T-helper 9 cell (primary cell): ENCODE measurements at places on chromosomes 4 and X.

GRCh38 chr4:95250544-95251137, 298.1 kb downstream of the UNC5C start:
- no peak for DNase-seq

- DNase-seq: no peak
These were observed 14.2 kb downstream of the C4orf33 start for GRCh38 chr4:129109965-129110824.

- DNase-seq: no peak
These were observed 48.2 kb upstream of the PASD1 start for GRCh38 chrX:151515237-151515636.

- DNase-seq: no peak
These were observed 538.1 kb downstream of the STIM2 start for GRCh38 chr4:27398631-27399310.

DNA sequence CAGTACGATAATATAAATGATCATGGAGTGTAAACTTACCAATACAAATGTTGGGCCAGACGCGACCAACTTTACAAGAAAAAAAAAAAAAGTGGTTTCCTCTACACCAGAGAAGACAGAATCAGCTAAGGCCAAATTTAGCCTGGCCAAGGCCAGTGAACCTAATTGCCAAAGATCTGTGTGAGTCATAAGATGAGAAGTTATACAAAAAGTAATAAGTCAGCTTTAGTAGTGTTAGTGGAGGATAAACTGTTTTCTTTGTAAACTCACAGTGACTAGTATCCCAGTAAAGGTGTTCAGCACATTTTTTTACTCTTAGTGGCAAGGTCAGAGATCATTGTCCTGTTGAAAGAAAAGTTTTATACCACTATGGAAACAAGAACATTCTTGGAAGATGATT, 531.4 kb upstream of the TECRL start:
- DNase-seq: no peak

- no peak for DNase-seq
These were observed 42.2 kb upstream of the SMIM10 start for GRCh38 chrX:134948333-134949241.

DNA sequence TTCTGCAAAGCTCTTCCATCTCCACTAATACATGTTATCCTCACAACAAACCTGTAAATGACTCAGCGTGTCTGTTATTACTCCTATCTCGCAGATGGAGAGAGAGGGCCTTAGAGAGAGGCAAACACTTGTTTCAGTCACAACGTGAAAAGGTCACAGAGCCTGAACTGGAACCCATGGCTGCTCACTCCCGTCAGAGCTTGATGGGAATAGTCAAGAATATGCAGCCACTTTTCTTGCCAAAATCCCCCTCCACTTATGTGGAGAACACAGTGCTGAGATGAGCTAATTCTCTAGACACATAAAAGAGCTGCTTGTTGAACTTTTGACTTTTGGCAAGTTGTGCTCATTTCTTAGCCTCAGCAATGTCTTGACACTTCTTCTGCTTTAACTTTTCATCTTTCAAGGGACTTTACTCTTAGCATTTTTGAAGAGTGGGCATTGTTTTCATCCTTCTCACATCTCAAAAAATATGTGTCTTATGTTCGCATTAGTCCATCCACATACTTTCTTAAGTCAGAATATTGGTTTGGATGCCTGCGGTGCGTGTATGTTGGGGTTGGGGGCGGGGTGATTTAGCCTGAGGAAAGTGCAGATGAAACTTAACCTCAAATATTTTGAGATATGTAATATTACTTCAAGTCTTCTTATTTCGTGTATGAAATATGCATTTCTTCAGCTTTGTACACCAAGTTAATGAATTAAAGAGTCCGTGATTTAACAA, 69.2 kb downstream of the SYNPO2 start:
- no peak for DNase-seq

- DNase-seq: no peak
These were observed 257.1 kb upstream of the RPS6KA3 start for GRCh38 chrX:20523626-20524312.

DNA sequence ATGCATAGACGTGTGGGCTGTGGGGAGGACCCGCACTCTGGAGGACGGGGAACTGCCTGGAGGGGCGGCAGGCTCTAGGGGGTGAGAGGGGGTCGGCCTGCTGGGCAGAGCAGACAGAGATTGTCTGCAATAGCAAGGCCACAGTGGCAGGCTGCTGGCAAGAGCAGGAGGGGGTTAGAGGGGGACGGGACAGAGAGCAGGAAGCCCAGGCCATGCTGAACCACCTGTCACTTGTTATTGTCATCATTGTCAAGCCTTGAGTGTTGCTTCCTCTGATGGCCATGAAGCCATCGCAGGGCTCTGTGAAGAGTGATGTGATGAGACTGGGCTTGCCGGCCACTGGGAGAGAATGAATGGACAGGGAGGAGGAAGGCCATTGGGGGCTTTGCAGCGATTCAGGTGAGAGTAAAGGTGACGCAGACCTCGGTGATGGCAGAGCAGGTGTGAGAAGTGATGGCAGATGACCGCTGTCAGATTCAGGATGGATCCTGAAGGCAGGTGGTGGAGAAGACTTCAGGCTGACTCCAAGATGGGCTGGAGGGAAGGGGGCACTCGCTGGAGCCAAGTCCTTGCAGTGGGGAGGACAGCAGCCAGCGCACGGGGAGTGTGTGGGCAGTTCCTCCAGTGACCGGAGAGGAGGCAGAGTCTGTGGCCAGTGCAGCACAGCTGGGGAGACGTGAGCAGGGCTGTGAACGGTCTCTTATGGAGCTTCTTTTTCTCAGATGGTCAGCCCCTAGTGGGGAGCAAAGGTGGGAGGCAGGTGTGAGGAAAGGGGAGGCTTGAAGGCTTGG, 43.6 kb downstream of the HTT-AS start:
- DNase-seq: no peak

DNA sequence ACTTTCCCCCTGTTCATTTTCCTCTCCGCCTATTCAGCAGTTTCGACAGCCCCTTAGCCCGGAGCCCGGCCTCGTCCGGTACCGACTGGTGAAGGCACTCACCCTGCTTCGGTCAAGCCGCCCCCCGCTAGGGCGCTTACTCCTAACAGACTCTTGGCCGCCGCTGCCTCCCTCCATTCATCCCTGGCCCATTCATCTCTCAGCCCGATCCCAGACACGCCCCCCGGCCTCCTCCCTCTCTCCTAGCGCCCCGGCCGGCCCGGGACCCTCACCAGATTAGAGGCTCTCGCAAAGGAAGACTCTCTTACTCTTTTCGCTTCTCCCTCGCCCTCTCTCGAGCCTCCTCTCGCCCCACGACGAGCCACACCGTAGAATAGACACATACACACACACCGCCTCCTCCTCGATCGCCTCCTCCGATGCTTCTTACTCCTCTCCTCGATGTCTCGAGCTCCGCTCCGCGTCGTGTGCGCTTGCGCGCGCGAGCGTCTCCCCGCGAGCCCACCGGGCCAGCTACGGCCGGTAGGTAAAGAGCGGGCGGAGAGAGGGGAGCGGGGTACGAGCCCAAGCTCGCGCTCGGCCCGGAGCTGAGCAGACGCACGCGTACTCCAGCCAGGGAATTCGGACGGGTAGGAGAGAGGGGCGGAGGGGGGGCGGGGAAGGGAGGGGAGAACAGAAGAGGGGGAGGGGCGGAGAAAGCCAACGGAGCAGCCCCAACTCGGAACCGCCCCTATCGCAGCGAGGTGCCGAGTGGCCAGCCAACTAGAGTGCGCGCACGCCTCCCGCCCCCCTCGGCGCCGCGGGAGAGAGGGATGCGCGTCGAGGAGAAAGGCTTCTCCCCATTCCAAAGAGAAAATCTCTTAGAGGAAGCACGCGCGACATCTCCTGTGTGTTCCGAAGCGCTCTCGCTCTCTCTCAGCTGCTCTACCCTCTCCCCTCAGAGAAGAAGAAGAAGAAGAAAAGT, at the start of gene WNK3:
Gene WNK3, minus strand, starts transcription at position 633 of the 964 bp plus-strand sequence.
- peak; percentile 8 for DNase-seq

GRCh38 chr4:38101563-38101962, 141.4 kb downstream of the PTTG2 start:
- no peak for DNase-seq
